ENCODE measurements at places on chromosomes 1 and 21. TPM values are rescaled to one million over a fixed set of nuclear protein-coding genes. Genes with fewer than 3 reads are reported as not detected.

DNA sequence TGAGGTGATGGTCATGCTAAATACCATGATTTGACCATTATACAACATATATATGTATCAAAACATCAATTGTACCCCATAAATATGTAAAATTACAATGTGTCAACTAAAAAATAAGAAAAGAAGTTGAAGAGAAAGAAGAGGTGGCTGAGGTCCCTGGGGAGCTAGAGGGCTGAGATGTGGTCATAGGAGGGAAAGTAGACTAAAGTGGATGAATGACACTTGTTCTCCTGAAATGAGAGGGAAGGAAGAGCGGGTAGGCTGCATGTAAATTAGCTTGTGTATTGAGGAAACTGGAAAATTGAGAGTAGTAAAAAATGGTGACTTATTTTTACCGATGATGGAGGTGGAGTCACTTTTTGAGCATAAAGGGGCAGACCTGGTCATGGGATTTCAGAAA, 117.0 kb downstream of the ST6GALNAC3 start:
- no peak for DNase-seq

GRCh38 chr1:110420874-110421793, 13.6 kb upstream of the LAMTOR5 start:
- DNase-seq: no peak

- no peak for DNase-seq
Measured at GRCh38 chr1:185419718-185420117, 102.7 kb upstream of the IVNS1ABP start.

HFM1 gene
- 56.5 TPM for total RNA-seq

DNA sequence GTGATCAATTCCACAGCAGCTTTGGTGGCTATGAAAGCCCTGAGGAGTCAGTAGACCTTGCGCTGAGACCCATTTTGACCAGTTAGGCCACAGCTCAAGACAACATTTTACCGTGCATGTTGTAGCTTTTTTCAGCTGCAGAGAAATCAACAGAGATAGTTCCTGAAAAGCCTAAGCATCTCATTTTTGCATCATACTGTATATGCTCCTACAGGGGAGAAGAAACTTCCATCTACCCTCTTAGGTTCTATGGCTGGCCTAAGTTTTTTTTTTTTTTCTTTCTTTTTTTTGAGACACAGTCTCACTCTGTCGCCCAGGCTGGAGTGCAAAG, 24.8 kb upstream of the EYA3 start:
- DNase-seq: no peak

- no peak for DNase-seq
Measured at GRCh38 chr21:44991538-44992483, 52.0 kb downstream of the SLX9 start.

WNT4 gene
- 5.6 TPM for total RNA-seq

- DNase-seq: no peak
Measured at GRCh38 chr1:15160626-15161025, 7.1 kb downstream of the TMEM51 start.

CLDN19 gene
- total RNA-seq: not detected

DNA sequence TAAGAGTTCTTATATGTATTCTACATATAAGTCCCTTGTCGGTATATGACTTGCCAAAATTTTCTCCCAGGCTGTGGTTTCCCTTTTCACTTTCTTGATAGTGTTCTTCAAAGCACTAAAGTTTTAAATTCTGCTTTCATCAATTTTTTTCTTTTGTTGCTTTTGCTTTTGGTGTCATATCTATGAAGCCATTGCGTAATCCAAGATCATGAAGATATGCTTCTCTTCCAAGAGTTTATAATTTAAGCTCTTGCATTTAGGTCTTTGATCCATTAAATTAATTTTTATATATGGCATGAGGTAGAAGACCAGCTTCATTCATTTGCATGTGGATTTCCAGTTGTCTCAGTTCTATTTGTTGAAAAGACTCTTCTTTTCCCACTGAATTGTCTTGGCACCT, 22.2 kb downstream of the DESI2 start:
- no peak for DNase-seq

DNA sequence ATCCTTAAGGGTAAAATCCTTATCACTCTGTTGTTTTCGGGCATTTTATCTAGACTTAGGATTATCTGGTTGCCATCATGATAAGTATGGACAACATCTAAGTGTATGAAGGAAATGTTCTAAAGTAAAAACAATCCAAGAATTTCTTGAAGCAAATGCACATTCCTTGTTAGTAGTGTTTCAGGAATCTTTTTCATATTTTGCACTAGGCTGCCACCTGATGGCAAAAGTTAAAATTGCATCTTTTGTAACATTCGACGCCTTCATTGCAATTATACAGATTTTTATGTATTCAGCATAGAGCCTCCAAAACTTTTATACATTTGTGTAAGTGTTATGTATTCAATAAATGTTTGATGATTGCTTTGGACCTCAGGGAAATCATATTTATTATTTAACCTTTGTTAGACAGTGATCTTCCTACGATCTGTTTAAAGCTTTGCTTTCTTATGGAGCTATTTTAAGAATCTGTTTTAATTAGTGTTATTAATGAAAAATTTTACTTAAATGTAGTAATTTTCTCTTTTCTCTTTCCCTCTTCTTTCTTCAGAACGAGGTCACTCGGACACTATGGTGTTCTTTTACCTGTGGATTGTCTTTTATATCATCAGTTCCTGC, 49.4 kb upstream of the KIAA1614 start:
- no peak for DNase-seq

RXFP4 gene
- total RNA-seq: not detected

CD101 gene
- total RNA-seq: 1.1 TPM

DNA sequence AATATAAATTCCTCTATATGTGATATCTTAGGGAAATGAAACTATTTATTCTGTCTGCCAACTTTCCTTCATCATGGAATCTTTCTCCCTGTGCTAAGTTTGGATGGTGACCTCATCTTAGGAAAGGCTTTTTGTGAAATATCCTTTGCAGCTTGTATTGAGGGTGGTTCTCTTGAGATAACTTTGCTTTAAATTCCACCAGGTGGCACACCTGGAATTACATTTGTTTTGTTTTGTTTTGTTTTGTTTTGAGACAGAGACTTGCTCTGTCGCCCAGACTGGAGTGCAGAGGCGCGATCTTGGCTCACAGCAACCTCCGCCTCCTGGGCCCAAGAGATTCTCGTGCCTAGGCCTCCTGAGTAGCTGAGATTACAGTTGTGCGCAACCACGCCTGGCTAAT, 7.6 kb upstream of the CD1A start:
- no peak for DNase-seq

C1QB gene
- total RNA-seq: 4.8 TPM

GRCh38 chr1:25435397-25436108, 4.9 kb downstream of the MACO1 start:
- no peak for DNase-seq

DNA sequence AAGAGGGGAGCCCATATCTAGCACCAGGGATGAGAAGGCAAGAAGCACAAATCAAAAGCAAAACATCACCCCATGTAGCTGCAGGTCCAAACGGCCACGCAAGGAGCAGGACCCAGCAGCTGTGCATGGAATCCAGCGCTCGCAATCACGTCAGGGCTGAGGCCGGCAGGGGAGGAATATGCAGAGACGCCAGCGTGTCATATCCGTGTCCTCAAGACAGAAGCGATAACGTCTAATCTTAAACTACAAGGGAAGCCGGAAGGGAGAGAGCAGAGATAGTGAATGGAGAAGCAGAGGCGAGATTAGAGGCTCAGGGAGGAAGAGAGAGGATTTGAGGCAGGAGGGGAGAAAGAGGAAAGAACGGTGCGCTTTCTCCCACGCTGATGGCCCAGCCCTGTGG, 39.1 kb downstream of the FBXO2 start:
- no peak for DNase-seq

DNA sequence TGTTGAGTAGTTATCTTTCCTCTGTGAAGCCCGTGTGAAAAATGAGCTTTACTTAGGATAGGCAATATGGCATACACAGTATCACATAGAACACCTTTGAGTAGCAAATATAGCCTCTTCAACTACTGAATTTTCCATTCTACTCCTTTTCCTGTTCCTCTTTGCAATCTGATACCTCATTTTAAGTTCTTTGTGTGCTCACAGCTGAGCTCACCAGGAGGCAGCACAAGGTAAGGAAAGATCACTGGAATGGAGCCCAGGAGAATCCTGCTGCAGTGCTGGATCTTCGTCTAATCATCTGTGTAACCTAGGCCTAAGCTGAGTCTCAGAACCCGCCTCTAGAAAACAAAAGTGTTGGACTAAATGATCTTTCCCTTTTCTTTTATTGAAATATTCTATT, 171.0 kb downstream of the LRRC40 start:
- DNase-seq: no peak
